Stimulated activated CD8-positive, alpha-beta memory T cell treated with anti-CD3 and anti-CD28 coated beads, Interleukin-2, amount 100 ng/mL, for 48 hours (primary cell): ENCODE measurements at places on chromosomes 16 and 17.

GRCh38 chr17:43439041-43439440, 40.2 kb downstream of the ARL4D start:
- DNase-seq: no peak

GRCh38 chr16:11377154-11377553, 31.9 kb downstream of the RMI2 start:
- DNase-seq: no peak

DNA sequence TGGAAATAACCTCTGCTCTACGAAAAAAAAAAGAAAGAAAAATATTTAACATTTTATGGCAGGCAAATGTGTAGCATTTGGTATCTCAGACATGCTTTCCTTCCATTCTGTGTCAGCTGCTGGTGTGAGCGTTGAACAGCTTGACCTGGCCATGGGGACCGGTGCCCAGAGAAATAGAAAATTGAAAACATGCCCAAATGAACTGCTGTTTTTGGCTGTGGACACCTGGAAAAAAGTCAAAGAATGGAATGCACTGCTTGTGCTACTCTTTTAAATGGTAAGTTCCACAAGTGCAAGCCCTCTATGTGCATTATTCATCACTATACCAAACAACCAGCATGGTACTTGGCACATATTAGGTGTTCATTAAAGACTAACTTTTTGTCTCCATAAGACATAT, 127.2 kb downstream of the CDH8 start:
- no peak for DNase-seq

DNA sequence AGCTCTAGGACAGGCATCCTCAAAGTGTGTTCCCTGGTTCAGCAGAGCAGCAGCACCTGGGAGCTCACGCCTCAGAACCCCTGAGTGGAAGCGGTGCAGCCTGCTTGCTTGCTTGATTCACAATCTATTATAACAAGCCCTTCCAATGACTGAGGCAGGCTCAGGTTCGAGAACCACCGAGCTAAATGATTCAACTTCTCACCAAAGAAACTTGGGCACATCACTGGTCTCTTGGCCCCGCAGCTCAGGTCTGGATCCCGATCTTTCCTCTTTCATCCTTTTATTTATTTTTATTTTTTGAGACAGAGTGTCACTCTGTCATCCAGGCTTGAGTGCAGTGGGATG, 24.5 kb downstream of the CLUH start:
- DNase-seq: no peak
